Purkinje cell (primary cell): ENCODE measurements at places on chromosomes 7 and 10. TPM values are rescaled to one million over a fixed set of nuclear protein-coding genes. Genes with fewer than 3 reads are reported as not detected.

Gene TMEM184A
- not detected in 2 replicates for polyA plus RNA-seq

Gene GUSB
- 3.8 and 6.9 TPM in 2 replicates for polyA plus RNA-seq

Gene CXCL12
- polyA plus RNA-seq = 7.9 and 8.9 TPM in 2 replicates

Gene OR2A12
- not detected in 2 replicates for polyA plus RNA-seq
